ENCODE measurements at places on chromosomes 4 and X.

DNA sequence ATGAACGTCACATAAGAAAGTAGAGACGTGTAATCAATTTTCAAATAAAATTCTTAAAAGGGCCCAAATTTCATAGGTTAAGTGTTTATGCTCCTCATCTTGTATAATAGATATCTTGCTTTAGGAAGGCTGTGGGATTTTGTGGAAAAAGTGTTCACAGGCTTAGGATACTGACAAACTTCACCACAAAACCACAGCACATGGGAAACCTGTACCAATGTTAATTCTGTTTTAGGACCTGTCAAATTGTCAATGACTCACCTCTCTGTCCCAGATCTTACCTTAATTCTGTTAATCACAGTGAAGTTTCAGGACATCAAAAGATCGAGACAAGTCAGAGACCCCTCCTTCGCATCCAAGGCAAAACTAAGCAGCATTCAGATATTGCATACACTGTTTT, 24.2 kb downstream of the FGFBP1 start:
- no peaks in the 10 kb centered on the region for H3K4me1 ChIP-seq
- no peaks in the 10 kb centered on the region for H3K27me3 ChIP-seq
- DNase-seq = no peak
- no peak overlapping the region for H3K27ac ChIP-seq
- H3K36me3 ChIP-seq = no peaks in the 10 kb centered on the region

GRCh38 chr4:26140150-26140898, 180.5 kb upstream of the RBPJ start:
- no peak for DNase-seq
- no peaks in the 10 kb centered on the region for H3K27me3 ChIP-seq
- no peak overlapping the region for H3K4me3 ChIP-seq
- no peaks in the 10 kb centered on the region for H3K4me1 ChIP-seq
- H3K27ac ChIP-seq = no peak overlapping the region

DNA sequence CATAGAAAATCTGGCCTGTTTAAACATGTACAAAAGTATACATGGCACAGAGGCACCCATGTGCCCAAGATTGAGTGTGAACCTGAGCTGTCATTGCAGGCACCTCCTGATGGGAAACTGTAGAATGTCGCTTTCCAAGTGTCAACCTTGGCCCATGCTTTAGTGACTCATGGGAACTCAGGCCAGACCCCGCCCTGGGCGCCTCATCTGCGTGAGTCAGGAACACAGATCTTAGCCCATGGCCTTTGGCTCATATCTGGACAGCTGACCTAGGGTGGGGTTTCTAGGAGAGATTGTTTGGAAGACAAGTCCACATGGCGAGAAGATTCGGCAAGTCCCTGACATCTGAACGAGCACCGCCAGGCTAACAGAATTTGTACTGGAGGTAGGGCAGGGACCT, 50.0 kb downstream of the CYTL1 start:
- no peak overlapping the region for H3K4me3 ChIP-seq
- no peaks in the 10 kb centered on the region for H3K36me3 ChIP-seq
- no peak overlapping the region for H3K27ac ChIP-seq
- no peak for DNase-seq
- H3K4me1 ChIP-seq = no peaks in the 10 kb centered on the region
- H3K27me3 ChIP-seq = no peaks in the 10 kb centered on the region

DNA sequence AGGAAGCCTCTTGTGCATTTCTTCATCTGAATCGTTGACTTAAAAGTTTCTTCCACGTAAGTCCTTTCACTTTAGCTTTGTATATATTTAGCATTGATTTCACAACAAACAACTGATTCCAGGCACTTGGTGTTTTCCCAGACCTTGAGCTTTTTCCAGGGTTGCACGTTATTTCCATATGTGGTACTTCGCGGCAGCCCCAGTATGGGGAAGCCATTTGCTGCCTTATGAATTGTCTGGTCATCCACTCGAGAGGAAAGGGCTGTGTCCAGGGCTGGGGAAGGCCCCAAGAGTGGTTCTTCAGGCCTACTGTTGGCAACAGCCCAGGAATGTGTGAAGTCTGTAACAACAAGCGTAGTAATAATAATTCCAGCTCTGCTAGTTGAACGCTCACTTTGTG, 2.8 kb upstream of the TLR8 start:
- H3K27me3 ChIP-seq = no peaks in the 10 kb centered on the region
- no peak overlapping the region for H3K27ac ChIP-seq

GRCh38 chrX:68490644-68491043, 8.2 kb upstream of the YIPF6 start:
- H3K36me3 ChIP-seq = no peaks in the 10 kb centered on the region
- no peaks in the 10 kb centered on the region for H3K27me3 ChIP-seq
- no peak overlapping the region for H3K4me3 ChIP-seq
- no peaks in the 10 kb centered on the region for H3K4me1 ChIP-seq
- no peak overlapping the region for H3K27ac ChIP-seq

DNA sequence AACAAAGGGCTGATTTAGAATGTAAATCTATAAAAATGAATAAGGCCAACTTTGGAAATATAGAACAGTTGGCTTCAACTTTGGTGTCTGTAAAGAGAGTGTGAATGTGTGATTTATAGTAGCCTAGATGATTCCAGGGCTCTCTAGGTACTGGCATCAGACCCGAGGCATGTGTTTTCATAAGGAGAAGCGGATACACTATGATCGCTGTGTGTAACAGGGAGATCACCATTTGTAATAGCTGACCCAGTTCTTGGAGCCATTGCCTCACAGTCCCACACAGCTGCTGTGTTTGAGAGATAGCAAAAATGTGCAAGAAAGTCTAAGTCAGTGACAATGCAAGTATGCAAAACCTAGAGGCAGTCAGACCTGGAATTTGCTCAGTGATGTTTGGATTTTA, 135.1 kb downstream of the REPS2 start:
- no peaks in the 10 kb centered on the region for H3K27me3 ChIP-seq
- no peaks in the 10 kb centered on the region for H3K36me3 ChIP-seq
- DNase-seq = no peak
- no peak overlapping the region for H3K27ac ChIP-seq

DNA sequence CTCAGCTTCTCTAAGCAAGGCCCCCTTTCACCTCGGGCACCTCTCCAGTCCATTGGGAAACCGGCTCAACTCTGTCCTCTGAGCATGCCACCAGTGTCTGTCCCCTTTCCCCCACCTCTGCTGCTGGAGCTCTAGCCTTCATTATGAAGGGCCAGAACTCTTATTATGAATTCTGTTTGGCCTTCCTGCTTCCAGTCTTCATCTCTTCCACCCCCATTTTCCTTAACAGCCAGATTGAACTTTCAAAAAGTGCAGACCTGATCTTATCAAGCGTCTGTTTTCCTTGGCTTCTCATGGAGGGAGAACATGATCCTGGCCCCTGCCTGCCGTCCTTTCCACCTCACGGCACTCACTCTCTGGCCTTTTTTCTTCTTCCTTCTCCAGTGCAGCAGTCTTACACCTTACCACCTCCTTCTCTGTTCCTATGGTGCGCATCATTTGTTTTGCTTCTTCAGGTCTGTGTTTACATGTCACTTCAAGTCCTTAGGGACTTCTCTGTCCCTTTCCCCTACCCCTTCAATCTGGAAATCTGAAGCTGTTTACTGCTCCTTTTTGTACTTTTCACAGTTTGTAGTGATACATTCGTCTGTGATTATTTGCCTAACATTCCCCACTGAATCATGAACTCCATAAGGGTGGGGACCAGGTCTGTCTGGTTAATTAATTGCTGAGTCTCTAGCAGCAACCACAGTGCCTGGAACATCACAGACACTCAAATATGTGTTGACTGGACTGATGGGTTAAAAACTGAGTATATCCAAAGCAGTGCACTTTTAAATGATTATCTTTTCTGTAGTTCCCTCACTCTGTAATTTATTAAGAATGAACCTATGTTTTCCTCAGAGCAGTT, 55.8 kb downstream of the FNIP2 start:
- no peak overlapping the region for H3K4me3 ChIP-seq
- no peak for DNase-seq
- no peaks in the 10 kb centered on the region for H3K27me3 ChIP-seq
- H3K27ac ChIP-seq = no peak overlapping the region

DNA sequence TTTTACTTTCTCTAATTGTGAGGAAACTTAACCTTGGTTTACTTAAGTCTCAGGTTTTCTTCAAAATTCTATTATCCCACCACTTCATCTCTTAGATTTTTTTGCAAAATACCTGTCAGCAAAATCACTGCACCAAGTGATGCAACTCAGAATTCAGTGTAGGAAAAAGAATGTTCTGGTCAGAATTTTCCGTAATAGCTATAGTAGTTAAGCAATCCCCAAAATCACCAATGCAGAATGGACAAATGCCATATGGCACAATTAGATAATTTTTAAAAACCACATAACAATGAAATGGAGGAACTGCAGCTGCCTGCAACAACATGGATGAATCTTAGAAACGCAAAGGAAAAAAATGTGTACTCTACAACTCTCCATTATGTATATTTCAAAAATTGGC, 373.1 kb downstream of the NAF1 start:
- no peaks in the 10 kb centered on the region for H3K27me3 ChIP-seq
- no peaks in the 10 kb centered on the region for H3K36me3 ChIP-seq
- H3K4me1 ChIP-seq = no peaks in the 10 kb centered on the region
- DNase-seq = no peak
- H3K4me3 ChIP-seq = no peak overlapping the region

- no peak overlapping the region for H3K27ac ChIP-seq
- no peaks in the 10 kb centered on the region for H3K36me3 ChIP-seq
Observed at GRCh38 chrX:17788439-17788838, 51.1 kb downstream of the SCML1 start.

- DNase-seq = no peak
- H3K4me3 ChIP-seq = no peak overlapping the region
- H3K4me1 ChIP-seq = no peaks in the 10 kb centered on the region
- no peak overlapping the region for H3K27ac ChIP-seq
Observed at GRCh38 chr4:25280210-25280609, 32.4 kb upstream of the ZCCHC4 start.

DNA sequence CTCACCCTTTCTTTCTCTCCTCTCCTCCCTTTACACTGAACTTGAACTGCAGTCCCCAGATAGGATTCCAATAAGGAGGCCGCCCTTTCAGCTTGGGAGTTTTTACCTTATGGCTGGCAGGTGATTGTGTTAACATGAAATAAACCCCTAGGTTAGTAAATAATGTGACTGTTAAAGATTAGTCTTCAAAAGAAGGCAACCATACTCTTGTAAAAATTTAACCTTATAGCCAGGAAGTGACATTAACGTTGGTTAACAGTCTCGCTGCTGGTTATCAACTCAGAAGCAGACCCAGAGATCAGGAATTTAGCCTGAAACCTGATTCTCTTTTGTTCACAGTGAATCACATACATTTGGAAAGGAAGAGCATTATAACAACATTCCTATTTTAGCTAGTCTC, 15.2 kb downstream of the FHDC1 start:
- H3K27me3 ChIP-seq = no peaks in the 10 kb centered on the region
- no peak for DNase-seq
- H3K27ac ChIP-seq = no peak overlapping the region
- no peaks in the 10 kb centered on the region for H3K36me3 ChIP-seq
- H3K4me3 ChIP-seq = no peak overlapping the region
- no peaks in the 10 kb centered on the region for H3K4me1 ChIP-seq

GRCh38 chrX:70452143-70452733, 7.6 kb downstream of the DLG3 start:
- peak overlapping the region; percentile 52 for H3K27ac ChIP-seq
- DNase-seq = peak; percentile 41
- H3K4me3 ChIP-seq = peak overlapping the region; percentile 50
- H3K27me3 ChIP-seq = no peaks in the 10 kb centered on the region

DNA sequence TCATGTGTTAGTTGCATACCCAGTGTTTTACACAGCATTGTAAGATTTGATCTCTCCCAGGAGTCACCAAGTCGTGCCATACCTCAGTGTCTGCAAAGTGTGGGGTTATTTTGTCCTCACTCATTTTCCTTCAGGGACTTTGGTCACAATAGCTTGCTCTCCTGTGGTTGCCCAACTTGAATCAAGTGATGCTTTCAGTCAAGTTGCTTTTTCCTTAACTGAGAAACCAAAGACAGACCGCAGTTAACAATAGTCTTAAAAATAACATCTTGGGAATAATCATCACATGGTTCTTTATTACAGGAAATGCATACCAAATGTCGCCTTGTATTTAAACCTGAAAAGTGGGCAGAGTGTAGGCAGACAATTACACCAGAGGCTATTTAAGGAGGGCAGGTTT, 44.5 kb upstream of the NDP start:
- no peaks in the 10 kb centered on the region for H3K36me3 ChIP-seq
- no peak overlapping the region for H3K27ac ChIP-seq

- no peak for DNase-seq
- no peaks in the 10 kb centered on the region for H3K27me3 ChIP-seq
- no peaks in the 10 kb centered on the region for H3K36me3 ChIP-seq
- no peak overlapping the region for H3K27ac ChIP-seq
- H3K4me3 ChIP-seq = peak overlapping the region; percentile 55
Observed at GRCh38 chr4:41881981-41882624, 53.1 kb upstream of the TMEM33 start.

GRCh38 chr4:90958256-90958895, 831.2 kb downstream of the CCSER1 start:
- no peak for DNase-seq
- no peaks in the 10 kb centered on the region for H3K36me3 ChIP-seq
- H3K4me1 ChIP-seq = no peaks in the 10 kb centered on the region
- H3K4me3 ChIP-seq = no peak overlapping the region

DNA sequence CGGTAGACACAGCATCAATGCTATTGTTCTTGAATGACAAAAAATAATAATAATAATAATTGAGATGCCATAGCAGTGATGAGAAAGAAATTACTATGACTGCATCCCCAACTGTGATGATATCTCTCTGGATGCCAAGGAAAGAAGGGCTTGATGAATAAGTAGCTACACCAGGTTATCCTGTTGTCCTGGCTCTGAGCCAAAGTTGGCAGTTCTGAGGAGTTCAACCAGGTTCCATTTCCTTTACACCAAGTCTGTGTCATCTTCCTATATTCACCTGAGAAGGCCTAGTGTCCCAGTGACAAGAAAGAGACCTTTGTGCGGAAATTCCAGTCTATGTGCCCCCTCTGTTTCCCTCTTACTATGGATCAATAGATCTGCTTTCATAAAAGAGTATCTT, 3.4 kb upstream of the MAML3 start:
- no peak for DNase-seq
- H3K4me1 ChIP-seq = peaks cover 4% of the 10 kb centered on the region
- H3K27me3 ChIP-seq = no peaks in the 10 kb centered on the region
- H3K27ac ChIP-seq = no peak overlapping the region

- H3K27me3 ChIP-seq = no peaks in the 10 kb centered on the region
- H3K36me3 ChIP-seq = peaks cover 14% of the 10 kb centered on the region
- no peak for DNase-seq
- H3K27ac ChIP-seq = no peak overlapping the region
Observed at GRCh38 chrX:136665258-136665900, 17.4 kb downstream of the CD40LG start.

DNA sequence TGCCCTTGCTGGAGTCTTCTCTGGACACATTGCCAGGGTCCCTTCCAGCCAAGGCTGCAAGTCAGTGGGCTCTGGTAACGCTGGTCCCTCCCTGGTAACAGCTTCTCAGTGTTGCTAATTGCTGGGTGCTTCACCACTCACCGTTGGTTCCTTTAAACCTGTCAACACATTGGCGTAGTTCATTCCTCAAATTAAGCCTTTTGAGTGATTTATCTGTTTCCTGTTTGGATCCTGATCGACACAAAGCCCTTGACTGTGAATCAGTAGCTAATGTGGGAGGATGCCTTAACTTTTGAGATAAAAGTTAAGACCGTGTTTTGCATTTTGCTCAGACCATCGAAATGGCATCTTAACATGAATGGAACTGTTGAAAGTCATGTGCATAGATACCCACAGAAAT, 125.9 kb downstream of the AMELX start:
- no peak for DNase-seq
- H3K4me3 ChIP-seq = no peak overlapping the region
- H3K27me3 ChIP-seq = no peaks in the 10 kb centered on the region
- H3K4me1 ChIP-seq = no peaks in the 10 kb centered on the region
- no peaks in the 10 kb centered on the region for H3K36me3 ChIP-seq
- H3K27ac ChIP-seq = no peak overlapping the region

GRCh38 chr4:168777277-168777965, 232.6 kb downstream of the CBR4 start:
- no peak overlapping the region for H3K4me3 ChIP-seq
- H3K36me3 ChIP-seq = no peaks in the 10 kb centered on the region
- no peak for DNase-seq
- H3K27ac ChIP-seq = no peak overlapping the region

All from naive thymus-derived CD4-positive, alpha-beta T cell (primary cell).